ENCODE measurements at places on chromosomes 5 and 9. TPM values are rescaled to one million over a fixed set of nuclear protein-coding genes. Genes with fewer than 3 reads are reported as not detected.

The FCN2 gene
- not detected for polyA plus RNA-seq

The BHMT2 gene
- 1.4 TPM for polyA plus RNA-seq

The SLC27A6 gene
- 0.04 TPM for polyA plus RNA-seq

The HIGD2A gene
- 101 TPM for polyA plus RNA-seq

The PCDHA10 gene
- polyA plus RNA-seq: 0.34 TPM

The UBE2QL1 gene
- polyA plus RNA-seq: 0.72 TPM

The NEUROG1 gene
- not detected for polyA plus RNA-seq

The C5orf63 gene
- 2.9 TPM for polyA plus RNA-seq

The TMEM171 gene
- polyA plus RNA-seq: 0.27 TPM

The LMBRD2 gene
- 4.6 TPM for polyA plus RNA-seq

The TYRP1 gene
- 0.23 TPM for polyA plus RNA-seq

The SPATA31D4 gene
- polyA plus RNA-seq: not detected

The SUSD3 gene
- polyA plus RNA-seq: 0.27 TPM

The KCNV2 gene
- polyA plus RNA-seq: not detected

The TSPAN17 gene
- polyA plus RNA-seq: 22.8 TPM

The PHF2 gene
- 17.8 TPM for polyA plus RNA-seq

The MAMDC4 gene
- polyA plus RNA-seq: 28.7 TPM

All from pancreas (tissue), 10 donors.